CD4-positive, alpha-beta T cell treated with Interleukin-15 for 4 hours (primary cell): ENCODE measurements at places on chromosomes 12 and 14.
A peak's percentile ranks its signal among the peaks of the same experiment; 100 is the strongest.

GRCh38 chr12:113420996-113421595 lies 1.1 kb upstream of the SDSL start:
- DNase-seq = no peak

- no peak for DNase-seq
Observed at GRCh38 chr12:64998371-64999147, 122.5 kb downstream of the WIF1 start.

- DNase-seq = peak; percentile 75
Observed at GRCh38 chr12:6852651-6853354, 853 bp downstream of the USP5 start.

DNA sequence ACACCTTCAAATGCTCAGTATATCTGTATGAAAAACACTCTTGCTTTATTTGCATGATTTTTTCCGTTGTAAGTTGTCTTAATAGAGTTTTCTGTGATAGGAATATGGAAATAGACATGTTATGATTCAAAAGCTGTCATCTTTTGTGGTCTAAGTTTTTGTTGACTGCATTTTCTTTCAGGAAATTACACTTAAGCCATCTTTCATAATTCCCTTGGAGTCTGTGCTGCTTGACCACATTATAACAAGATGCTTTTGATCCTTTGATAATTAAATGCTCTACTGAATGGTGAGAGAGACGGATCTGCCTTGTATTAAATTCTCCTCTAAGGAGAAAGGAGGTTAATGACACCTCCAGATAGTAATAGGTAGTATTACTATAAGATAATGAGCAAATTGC lies 272.8 kb upstream of the DAAM1 start:
- no peak for DNase-seq

- no peak for DNase-seq
Observed at GRCh38 chr12:72077111-72077820, 138.6 kb downstream of the TPH2 start.

DNA sequence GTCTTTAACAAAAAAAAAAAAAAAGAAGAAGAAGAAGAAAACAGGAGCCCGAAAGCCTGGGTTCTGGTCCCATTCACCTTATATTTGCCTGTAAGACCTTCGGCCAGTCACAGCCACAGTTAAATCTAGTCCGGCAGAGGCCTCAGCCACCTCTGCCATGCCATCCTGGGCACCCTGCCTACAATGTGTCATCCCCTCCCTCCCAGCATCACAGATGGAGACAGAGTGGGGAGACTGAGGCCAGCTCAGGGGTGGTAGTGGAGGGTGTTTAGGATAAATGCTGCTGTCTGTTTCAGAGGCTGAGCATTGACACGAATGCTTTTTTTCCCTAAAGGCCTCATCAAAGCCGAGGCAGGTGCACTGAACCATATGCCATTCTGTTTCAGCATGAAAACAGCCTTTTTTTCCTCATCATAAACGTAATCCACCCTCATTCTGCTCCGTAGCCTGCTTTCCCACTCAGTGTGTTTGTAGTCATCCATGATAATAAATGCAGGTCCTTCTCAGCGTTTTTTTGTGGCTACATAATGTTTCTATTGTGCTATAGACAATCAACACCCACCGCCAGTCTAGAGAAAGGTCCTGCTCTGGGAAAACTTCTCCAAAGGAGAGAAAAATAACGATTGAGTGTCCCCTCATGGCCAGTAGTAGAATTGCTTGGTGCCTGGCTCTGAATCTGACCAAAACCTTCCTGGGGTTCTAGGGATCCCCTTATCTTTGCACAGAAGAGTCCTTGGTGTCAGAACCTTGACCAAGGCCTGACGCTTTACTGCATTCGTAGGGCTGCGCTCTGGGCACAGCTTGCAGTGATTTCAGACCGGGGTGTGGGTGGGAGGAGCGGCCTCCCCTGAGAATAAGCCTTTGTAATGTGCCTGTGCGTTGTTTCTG lies 41.1 kb upstream of the TSPAN9 start:
- DNase-seq = no peak

DNA sequence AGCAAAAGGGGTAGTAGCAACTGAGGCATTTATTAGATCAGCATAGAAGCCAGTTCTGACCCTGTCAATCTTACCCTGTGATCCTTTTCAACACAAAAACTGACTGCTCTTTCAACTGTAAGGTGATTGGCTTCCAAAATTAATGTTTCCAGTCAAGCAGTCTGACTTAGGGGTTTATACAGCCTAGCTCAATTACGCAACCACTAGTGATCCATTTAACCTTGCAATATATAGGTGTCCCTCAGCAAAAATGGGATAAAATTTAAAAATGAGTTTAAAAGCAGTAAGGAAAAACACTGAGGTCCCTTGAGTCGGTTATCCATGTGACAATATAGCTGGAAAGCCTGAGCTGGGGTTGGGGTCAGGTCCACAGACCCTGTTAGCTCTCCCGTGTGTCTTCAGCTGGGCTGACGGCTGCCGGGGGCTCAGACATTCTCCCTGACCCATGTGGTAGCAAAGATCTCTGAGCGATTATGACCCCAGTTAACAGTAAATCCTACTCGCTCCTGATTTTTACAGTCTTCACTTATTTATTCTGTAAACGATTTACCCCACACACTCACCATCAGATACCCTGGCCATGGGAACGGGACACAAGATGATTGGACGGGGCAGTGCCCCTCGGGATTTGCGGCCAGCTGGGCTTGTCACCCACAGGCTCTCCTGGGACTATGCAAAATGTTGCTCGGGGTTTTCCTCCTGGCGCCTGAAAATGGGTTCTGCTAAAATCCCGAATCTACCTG lies 16.6 kb downstream of the ADGRD1 start:
- DNase-seq = no peak

GRCh38 chr12:71846322-71846940 lies 6.9 kb downstream of the TBC1D15 start:
- peak; percentile 30 for DNase-seq

- peak; percentile 57 for DNase-seq
Observed at GRCh38 chr14:49621114-49621881, 699 bp downstream of the MGAT2 start.

DNA sequence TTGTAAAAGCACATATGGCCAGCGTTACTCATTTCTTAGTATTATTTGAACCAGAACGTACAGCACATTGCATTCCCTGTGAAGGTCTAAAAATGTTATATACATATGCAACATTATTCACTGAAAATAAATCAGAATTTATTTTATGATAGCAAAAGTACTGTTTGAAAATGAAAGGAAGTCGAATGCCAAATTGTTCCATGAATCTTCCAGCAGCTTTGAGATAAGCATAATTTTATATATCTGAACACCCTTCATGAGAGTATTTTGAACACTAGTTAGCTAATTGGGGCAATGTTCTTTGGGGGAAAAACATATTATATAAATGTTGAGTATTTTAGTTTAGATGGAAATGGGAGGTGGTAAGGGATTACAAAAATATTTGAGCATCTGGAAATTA lies 300.7 kb upstream of the SYT1 start:
- no peak for DNase-seq

- DNase-seq = no peak
Observed at GRCh38 chr14:62673014-62673755, 372.1 kb downstream of the KCNH5 start.

- DNase-seq = no peak
Observed at GRCh38 chr14:58718226-58719205, 80.8 kb downstream of the DACT1 start.

GRCh38 chr14:95255013-95255412 lies 64.7 kb downstream of the CLMN start:
- no peak for DNase-seq

GRCh38 chr12:4015225-4016091 lies 142.3 kb upstream of the PARP11 start:
- no peak for DNase-seq

DNA sequence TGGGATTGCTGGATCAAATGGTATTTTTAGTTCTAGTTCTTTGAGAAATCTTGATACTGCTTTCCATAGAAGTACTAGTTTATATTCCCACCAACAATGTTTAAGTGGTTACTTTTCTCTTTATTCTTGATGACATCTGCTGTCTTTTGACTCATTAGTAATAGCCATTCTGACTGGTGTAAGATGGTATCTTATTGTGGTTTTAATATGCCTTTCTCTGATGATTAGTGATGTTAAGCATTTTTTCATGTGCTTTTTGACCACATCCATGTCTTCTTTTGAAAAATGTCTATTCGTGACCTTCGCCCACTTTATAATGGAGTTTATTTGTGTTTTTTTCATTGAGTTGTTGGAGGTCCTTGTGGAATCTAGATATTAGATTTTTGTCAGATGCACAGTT lies 865.7 kb downstream of the SLC6A15 start:
- no peak for DNase-seq

DNA sequence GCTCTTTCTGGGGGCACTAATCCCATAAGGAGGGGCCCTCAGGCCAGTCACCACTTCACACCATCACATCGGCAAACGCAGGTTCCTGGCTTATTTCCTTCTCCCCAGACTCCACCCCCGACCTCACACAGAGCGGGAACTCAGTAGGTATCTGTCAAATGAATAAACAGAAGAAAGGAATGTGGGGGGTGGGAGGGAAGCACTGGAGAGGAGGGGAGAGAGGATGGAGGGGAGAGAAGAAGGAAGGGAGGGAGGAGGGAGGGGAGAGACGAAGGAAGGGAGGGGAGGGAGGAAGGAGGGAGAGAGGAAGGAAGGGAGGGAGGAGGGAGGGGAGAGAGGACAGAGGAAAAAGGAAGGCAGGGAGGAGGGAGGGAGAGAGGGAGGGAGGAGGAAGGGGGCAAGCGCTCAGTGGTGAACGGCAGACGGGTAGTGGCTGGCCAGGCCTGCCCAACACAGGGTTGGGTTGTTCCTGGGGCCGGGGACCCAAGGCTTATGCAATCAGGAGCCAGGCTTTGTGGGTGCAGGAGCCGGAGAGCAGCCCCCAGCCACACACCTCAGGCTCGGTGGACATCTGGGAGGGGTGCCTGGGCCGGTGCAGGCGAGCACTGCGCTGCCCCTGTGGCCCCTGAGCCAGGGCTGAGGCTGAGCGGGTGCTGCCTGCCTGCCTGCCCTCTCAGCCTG lies 52.6 kb upstream of the FBRSL1 start:
- DNase-seq = no peak

GRCh38 chr12:124680863-124681778 lies 113.7 kb upstream of the NCOR2 start:
- DNase-seq = peak; percentile 45

GRCh38 chr12:131928080-131928710 lies 881 bp upstream of the PUS1 start:
- DNase-seq = no peak

DNA sequence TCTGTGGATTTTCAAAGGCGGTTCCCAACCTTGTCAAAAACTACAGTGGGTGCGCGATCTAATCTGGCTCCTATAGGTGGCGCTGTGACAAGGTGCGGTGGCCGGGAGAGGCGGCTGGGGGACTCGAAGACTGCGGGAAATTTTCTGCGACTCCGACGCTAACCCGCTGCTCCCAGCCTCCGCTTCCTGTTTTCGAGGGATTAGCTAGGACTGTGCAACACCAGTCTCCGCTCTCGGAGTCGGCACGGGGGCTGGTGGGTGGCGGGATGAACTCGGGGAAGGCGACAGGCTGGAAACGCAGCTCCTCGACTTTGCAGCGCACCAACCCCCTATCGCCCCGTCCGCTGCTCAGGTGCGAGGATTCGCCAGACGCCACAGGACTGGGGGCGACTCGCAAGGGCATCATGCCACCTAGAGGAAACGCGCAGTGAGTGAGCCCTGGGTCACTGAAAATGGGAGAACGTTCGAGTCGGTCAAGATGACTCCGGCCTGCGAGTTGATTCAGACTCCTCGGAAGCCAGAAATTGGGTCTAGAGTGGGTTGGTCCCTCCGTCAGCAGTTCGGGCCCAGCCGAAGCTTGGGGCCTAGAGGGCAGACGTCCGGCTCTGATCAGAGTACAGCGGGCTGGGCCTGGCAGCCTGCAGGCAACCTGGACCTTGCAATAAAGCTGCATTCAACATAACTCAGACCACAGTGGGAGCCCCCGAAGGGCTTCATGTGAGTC lies 5.5 kb upstream of the PAX9 start:
- no peak for DNase-seq

GRCh38 chr14:43981135-43981768 lies 525.8 kb downstream of the FSCB start:
- DNase-seq = no peak

GRCh38 chr14:68974759-68975347 lies 4.2 kb downstream of the ACTN1 start:
- no peak for DNase-seq

DNA sequence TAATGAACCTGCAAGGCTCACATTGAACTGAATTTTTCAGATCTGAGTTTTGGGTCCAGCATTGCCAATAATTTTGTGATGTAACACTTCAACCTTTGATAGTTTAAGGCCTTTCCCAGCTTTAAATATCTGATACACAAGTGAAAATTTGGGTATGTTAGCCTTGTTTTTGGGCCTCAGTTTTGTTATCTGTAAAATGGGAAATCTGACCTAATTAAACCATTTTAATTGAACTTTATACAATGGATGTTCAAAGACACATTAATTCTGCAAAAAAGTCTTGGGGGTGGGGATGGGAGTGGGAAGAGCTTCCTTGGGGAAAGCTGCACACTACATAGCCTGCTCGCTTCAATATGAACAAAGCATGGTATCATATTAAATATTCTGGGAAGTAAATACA lies 5.2 kb upstream of the SPATS2 start:
- no peak for DNase-seq

DNA sequence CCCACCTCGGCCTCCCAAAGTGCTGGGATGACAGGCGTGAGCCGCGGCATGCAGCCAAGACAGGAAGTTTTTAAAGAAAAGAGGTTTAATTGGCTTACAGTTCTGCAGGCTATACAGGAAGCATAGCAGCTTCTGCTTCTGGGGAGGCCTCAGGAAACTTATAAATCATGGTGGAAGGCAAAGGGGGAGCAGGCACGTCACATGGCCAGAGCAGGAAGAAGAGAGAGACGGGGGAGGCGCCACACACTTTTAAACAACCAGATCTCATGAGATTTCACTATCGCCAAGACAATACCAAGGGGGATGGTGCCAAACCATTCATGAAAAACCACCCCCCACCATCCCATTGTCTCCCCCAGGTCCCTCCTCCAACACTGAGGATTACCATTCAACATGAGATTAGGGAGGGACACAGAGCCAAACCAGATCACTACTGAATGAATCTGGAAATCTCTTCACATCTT lies 14.1 kb downstream of the CCDC63 start:
- no peak for DNase-seq

GRCh38 chr12:83158613-83159207 lies 472.0 kb downstream of the TMTC2 start:
- no peak for DNase-seq

DNA sequence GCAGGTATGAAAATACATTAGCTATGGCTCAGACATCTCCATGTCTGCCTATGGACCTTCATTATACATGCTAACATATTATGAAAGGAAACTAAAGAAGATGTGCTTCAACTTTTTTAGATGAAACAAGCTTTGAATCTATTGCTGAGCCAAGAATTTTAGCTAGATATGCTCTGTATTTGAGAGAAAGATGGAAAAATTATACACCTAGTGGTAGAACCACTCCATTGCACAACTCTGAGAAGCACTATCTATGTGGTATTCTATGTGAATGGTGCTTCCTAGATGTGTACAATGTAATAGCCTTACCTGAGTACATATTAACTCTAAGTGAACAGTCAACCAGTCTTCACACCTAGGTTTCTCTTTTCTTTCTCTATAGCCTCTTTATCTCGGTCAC lies 17.3 kb downstream of the EPYC start:
- no peak for DNase-seq
